ENCODE measurements at places on chromosomes 5 and 9.

- no peak for DNase-seq
These were observed 755 bp downstream of the CDKN2B start for GRCh38 chr9:22008384-22008716.

- DNase-seq: no peak
These were observed 56.7 kb downstream of the MAPKAP1 start for GRCh38 chr9:125650271-125650737.

- no peak for DNase-seq
These were observed 330.1 kb downstream of the EFNA5 start for GRCh38 chr5:107340631-107341030.

GRCh38 chr5:33282157-33282556 lies 158.6 kb upstream of the TARS1 start:
- DNase-seq: no peak

- no peak for DNase-seq
These were observed 9.9 kb upstream of the TRIM36 start for GRCh38 chr5:115179394-115180164.

DNA sequence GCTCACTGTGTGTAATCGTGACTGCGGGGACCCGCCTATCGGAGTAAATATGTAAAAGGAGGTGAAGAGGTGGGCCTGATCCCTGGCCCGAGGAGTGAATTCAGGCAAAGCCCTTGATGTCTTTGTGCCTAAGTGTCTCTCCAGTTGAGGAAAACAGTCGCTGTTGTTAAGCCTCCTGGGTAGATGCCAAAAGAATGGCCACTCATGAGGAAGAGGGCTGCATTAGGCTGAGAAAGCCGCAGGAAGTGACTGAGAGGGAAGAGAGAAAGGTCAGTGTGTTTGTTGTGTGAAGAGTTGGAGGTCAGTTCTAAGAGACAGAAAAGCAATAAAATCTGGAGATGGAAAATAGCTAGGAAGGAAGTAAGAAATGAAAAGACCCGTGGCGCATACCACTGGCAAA lies 35.8 kb upstream of the PIP5K1B start:
- no peak for DNase-seq

Measured in AG09309 (cell line).